ENCODE measurements at places on chromosomes 6 and 20.

- DNase-seq, result no peak
Measured at GRCh38 chr20:2136275-2136674, 34.6 kb downstream of the STK35 start.

DNA sequence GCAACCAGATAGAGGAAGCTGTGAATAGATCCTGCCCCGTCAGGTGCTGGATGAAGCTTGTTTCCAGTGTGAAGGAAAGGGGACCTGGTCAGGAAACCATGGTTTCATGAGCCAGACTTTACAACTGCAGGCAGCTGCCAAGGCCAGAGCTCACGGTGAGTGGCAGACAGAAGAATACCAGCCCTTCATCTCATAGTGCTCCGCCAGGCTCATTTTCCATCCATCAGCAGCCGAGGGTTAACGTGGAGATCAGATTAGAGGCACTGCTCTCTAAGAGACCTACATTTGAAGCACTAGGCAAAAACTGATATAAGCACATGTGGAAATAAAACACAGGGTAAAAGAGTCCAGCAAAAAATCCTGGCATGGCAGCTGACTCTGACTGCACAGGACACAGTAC is 172.4 kb downstream of the CD24 start:
- no peak for DNase-seq

DNA sequence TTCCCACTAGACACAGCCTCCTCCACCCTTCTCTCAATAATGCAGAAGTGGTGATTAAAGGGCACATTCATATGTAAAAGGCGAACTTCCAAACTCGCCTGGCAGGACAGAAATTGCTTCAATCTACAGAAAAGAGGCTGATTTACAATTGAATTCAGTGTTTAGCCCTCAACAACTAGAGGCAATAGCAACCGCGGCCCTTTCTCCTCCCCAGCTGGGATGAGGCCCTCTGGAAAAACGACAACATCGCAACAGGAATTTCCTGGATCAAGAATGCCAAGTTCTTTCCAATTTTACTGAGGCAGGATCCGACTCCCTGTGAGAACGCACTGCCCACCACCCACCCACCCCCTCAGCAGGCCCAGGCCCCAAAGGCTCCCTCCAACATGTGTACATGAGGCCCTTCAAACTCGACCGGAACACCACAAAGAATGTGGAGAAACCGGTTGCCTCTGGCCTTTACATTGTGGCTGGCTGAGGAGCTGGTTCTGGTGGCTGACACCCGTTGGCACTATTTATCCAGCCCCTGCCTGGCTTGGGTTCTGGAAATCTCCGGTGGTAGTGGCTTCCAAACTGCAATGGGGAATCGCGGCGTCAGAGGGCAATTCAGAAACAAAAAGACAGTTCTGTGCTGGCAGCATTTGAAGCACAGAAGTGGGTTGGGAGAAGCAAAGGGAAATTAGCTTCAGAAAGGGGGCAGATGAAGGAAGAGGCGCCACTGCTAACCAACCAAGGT is 36.8 kb downstream of the ZMYND8 start:
- DNase-seq, result no peak

- DNase-seq, result no peak
Measured at GRCh38 chr6:2990248-2990931, 9.3 kb upstream of the NQO2 start.

DNA sequence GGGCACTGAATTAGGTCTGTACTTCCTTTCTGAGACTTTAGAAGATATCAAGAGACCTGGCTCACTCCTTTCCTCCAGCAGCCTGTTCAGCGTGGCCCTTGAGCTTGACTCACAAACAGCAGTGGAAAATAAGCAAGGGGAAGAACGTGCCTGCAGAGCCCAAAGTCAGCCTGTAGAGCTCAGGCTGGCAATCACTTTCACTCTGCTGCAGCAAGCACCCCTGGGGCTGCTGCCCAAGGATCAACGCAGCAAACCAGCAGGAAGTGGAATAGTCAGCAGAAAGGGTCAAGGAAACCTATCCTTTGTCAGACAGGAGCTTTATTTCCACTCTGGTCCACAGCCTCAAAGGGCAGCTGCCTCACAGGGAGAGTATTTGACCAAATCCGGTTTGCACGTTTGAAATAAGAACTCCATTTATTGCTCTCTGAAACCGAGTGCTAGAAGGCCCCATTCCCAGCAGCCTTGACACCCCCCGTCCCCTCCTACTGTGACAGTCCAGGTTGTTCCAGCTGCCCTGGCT is 77.4 kb downstream of the PRDM1 start:
- no peak for DNase-seq

DNA sequence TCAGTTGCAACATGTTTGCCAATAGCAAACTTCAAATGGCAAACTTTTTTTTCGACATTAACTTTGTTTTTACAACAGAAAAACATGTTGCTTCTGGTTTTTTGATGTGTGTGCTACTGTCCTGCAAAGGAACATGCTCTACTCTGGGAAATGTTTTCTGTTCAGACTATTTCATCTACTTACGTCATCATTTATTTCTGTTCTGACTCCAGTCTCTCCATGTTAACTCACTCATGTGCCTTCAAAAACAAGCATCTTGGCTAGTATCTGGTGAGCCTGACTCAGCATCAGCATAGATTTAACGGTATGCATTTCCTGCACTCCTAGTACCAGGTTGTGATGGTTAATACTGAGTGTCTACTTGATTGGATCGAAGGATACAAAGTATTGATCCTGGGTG is 36.1 kb upstream of the MAP7 start:
- DNase-seq, result no peak

- DNase-seq, result no peak
Measured at GRCh38 chr6:138562691-138563090, 63.4 kb upstream of the NHSL1 start.

GRCh38 chr20:11200423-11200822 is 526.6 kb upstream of the JAG1 start:
- no peak for DNase-seq

GRCh38 chr6:132490024-132490423 is 22.9 kb downstream of the STX7 start:
- DNase-seq, result no peak

- no peak for DNase-seq
Measured at GRCh38 chr6:138431256-138432062, 27.4 kb downstream of the HEBP2 start.

DNA sequence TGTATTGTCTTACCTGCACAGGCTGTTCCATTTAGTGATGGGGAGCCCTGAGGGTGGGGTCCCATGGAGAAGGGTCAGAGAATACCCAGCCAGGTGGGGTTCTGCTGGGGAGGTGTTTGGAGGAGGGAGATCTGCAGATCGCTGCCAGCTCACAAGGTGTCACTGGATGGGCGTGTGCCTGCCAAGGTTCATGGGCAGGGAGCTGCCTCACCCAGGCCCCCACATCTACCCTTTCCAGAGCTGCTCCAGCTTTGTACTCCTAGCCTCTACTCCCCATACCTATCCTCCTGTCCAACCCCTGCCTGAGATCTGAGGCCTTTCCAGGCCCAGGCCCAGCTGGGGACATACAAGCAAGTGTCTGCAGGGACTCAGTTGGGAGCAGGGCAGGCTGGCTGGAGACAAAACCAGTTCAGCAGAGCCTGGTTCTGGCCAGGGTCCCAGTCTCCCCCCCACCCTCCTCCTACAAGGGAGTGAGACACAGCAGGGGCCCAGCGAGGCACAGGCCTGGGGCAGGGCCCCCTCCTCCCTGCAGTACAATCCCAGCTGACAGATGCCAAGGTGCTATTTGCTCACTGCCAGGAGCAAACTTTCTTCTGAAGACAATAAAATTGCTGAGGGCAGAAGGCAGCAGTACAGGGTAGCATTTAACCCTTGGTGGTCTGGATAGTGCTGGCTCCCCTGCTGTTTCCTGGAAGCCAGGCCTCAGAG is 19.7 kb downstream of the SPDEF start:
- DNase-seq, result no peak

GRCh38 chr6:136095986-136096385 is 154.1 kb downstream of the MTFR2 start:
- no peak for DNase-seq

DNA sequence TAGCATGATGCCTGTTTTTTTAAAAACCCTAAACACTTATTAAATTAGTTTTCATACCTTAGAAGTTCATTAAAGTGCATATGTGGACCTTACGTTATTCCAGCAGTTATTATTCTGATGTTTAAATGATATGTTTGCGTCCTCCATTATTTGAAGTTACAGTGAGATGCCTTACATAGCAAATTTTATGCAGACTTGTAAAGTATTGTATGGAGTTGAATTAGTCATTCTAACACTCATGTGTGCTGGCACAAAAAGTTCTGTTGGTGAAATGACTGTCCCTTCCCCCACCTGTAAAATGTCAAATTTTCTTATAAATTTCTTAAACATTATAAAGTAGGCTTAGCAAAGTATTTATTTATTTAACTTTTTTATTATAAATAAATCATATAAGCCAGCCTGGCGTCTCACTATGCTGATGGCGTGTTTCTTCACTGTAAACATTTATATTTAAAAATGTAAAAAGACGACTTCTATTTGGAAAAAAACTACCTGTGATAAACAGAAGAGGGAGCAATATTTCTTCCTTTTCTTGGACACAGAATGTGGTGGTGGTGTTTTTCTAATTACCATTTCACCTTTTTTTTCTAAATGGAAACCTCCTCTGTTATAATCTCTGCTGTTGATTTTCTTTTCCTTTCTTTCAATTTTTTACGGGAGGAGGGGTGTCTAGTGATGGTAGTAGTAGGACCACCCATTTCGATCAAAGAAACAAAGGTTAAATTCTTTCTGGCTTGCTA is 155.4 kb downstream of the RFPL4B start:
- DNase-seq, result no peak

DNA sequence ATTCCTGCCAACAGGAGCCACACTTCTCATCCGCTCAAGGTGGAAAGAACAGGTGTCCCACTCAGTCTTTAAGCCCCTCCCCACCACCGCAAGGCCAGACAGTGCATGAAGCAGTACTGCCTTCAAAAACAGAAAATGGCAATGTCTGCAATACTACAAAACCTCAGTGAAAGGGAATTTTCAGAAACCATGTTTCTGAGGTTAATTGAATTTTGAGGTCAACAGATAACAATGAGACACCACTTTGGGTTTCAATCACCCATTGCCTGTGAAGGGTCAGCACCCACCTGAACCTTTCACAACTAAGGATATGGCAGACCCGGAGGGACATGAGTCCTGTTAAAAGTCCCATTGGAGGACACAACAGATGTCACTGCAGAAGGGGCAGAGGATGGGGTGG is 13.0 kb downstream of the ZC3H12D start:
- DNase-seq, result no peak

DNA sequence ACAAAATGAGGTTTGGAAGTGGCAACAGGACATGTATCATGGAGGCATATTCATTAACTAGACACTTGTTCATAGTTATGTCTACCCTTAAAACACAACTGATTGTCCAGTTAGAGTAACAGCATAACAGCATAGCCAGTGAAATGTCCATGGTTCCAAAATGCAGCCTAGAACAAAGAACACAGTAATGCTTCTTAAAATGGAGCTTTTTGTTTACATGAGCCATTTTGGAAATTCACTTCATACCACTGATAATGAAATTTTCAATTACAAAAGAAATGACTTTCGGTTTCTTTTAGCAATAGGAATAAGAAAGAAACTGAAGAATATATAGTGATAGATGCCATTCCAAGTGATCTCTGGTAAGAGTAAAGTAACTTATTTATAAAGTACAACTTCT is 111.1 kb upstream of the DST start:
- no peak for DNase-seq

DNA sequence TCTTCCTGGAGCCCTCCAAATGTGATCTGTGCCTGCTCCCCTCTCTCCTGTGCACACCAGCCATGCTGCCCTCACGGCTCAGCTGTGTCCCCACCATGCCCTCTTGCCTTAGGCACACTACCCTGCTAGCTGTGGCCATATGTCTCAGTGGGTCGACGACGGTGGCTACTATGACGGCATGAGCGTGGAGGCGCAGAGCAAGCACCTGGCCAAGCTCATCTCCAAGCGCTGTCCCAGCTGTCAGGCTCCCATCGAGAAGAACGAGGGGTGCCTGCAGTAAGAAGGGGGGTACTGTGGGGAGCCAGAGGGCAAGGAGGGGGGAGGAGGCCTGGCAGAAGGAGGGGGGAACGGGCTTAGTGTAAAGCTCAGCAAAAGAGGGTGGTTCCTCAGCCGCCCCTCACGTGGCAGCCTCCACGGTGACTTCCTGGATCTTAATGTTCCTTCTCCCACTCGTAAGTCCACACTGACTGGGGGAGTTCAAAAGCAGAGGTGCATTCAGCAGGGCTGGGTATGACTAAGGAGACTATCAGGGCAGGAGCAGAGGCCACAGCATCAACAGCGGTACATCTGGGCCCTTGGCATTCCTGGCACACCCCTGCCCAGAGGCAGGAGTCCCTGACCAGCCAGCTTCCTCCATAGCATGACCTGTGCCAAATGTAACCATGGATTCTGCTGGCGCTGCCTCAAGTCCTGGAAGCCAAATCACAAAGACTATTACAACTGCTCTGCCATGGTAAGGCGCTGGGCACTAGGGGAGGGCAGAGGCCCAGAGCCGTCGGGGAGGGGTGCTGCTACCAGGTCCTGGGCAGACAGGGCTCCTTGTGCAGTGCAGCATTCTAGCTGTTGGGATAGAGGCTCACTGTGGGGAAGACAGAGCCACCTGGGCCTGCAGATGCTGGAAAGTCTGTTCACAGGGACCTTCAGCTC is 8.0 kb downstream of the DNPH1 start:
- DNase-seq, result no peak

DNA sequence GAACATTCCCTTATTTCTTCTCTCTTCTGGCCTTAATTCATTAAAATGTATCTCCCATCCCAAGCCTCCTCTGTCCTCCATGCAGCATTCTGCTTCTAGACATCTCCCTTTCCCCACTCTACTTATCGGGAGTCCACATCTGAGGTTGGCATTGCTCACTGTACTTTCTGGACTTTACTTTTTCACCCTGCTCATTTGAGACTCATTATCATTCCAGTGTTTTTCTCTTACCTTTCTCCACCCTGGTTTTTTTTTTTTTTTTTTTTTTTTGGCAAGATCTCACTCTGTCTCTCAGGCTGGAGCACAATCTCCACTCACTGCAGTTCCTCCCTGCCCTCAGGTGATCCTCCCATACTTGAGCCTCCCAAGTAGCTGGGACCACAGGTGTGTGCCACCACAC is 4.5 kb downstream of the ENPP3 start:
- no peak for DNase-seq

- no peak for DNase-seq
Measured at GRCh38 chr6:12116264-12116800, 104.2 kb downstream of the HIVEP1 start.

DNA sequence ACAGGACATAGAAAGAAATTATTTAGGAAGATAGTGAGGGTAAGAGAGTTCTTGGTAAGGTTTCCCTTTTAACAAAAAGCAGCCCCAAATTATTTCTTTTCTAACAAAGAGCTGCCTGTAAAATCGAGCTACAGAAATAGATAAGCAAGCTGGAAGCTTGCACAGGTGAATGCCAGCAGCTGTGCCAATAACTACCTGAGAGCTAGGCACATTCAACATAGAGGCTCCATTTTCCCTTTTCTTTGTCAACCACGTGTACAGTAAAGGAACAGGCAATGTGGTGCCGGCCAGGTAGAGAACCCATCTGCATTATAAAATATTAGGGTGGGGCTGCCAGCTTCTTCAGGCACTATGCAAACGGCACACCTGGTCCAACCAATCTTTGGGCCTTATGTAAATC is 341.6 kb upstream of the JAG1 start:
- no peak for DNase-seq

GRCh38 chr6:122116119-122116834 is 283.2 kb upstream of the HSF2 start:
- DNase-seq, result no peak

- DNase-seq, result no peak
Measured at GRCh38 chr6:117399924-117400323, 25.8 kb downstream of the ROS1 start.

- no peak for DNase-seq
Measured at GRCh38 chr6:137188855-137189254, 15.4 kb upstream of the IL22RA2 start.

Measured in esophagus muscularis mucosa (tissue), 4 donors.